ENCODE measurements at places on chromosomes 16 and 17. TPM values are rescaled to one million over a fixed set of nuclear protein-coding genes. Genes with fewer than 3 reads are reported as not detected.

- DNase-seq, result no peak
Observed at GRCh38 chr17:55444471-55445441, 23.1 kb upstream of the MMD start.

The PRAC1 gene
- total RNA-seq, result not detected

DNA sequence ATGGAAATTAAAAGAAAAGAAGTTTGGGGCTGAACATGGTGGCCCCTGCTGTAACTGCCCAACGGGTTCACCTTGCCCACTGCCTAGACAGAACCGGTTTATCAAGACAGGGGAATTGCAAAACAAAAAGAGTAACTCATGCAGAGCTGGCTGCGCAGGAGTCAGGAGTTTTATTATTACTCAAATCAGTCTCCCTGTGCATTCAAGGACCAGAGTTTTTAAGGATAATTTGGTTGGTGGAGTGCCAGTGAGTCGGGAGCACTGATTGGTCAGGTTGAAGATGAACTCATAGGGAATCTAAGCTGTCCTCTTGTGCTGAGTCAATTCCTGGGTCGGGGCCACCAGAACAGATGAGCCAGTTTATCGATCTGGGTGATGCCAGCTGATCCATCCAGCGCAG lies 4.4 kb upstream of the SCPEP1 start:
- DNase-seq, result peak; percentile 30

The ENPP7 gene
- total RNA-seq, result not detected

- DNase-seq, result no peak
Observed at GRCh38 chr16:17258848-17259713, 211.7 kb downstream of the XYLT1 start.

The CRYM gene
- 0.67 TPM for total RNA-seq

GRCh38 chr16:9016824-9017223 lies 53.1 kb upstream of the USP7 start:
- no peak for DNase-seq

DNA sequence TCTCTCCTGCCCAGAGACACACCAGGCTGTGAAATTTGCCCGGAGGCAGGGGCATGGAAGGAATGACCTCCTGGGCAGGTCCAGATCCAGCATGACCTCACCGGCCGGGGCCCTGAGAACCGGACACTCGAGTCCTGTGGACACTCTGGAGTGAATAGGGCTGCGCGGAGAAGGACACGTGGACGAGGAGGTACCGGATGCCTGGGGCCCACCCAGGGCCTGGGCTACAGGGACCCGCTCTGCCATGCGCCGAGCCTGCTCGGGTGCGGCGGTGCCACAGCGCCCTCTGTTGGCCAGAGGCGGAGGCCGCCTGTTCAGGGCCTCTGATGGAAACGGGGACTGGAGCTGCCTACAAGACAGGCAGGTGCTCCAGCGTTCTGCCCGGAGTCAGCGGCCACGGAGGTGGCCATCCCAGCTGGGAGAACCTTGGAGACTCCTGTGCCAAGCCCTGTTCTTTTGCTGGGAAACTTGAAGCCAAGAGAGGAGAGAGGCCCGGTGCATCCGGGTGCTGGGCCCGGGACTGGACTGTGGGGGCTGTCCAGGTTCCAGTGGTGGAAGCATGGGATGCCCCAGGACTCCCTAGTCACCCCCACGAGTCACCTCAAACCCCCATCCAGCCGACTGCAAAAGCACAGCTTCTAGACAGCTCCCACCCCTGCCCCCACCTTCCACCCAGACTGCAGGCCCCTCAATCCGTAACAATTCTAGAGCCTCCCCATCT lies 19.3 kb upstream of the NXPH3 start:
- peak; percentile 57 for DNase-seq

The PRR29 gene
- total RNA-seq, result 0.76 TPM

The NEUROD2 gene
- not detected for total RNA-seq

DNA sequence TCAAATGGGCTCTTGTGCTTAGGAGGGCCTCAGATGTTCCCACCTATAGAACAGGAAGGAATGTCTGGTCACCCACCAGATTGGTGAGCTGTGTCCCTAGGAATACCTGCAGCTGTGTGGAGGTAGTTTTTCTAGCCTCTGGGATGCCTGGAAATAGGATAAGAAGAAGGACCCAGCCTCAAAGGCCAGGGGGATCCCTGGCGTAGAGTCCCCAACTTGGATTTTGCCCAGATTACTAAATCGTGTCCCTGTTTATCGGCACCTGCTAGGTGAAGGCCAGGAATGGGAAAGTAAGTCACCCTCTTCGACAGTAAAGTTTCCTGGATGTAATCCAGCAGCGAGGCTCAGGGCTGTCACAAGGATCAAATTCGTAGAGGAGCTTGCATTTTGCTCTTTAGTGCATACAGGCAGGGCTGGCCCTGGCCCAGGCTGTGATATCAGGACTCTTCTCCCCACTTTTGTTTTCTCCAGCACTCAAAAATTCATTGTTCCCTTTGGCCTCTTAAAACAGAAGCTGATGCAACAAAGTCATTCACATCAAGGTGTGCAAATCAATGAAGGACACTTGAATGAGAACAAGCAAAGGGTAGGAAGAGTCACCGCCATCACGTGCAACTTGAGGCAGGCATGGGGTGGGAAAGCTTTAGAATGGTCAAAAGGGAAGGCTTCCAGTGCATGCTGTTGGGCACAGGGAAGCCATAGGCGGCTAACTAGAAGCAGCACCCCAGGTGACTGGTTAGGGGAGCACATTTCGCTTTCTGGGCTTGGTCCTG lies 7.5 kb downstream of the SLC13A2 start:
- no peak for DNase-seq

GRCh38 chr16:50674831-50675230 lies 6.3 kb downstream of the SNX20 start:
- peak; percentile 22 for DNase-seq

DNA sequence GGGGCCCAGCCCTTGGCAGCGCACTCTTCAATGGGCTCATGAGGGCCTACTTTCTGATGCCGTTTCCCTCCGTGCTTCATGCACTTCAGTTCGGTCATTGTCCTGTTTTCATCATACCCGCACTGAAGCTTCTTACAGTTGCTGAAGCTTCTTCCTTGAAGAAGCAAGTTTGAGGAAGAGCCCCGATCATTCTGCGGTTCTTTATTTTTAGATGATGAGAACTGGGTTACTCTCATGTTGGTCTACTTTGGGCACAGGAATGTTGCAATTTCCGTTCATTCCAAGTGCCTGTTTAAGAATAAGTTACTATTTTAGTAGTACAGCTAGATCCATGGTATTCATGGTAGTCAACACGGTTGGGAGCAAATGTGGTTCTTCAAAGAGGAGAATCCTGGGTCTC lies 587.7 kb upstream of the HSBP1 start:
- DNase-seq, result no peak

Measured in A172 (cell line).